Thyroid gland (tissue), 4 donors: ENCODE measurements at places on chromosomes 3 and 15.

DNA sequence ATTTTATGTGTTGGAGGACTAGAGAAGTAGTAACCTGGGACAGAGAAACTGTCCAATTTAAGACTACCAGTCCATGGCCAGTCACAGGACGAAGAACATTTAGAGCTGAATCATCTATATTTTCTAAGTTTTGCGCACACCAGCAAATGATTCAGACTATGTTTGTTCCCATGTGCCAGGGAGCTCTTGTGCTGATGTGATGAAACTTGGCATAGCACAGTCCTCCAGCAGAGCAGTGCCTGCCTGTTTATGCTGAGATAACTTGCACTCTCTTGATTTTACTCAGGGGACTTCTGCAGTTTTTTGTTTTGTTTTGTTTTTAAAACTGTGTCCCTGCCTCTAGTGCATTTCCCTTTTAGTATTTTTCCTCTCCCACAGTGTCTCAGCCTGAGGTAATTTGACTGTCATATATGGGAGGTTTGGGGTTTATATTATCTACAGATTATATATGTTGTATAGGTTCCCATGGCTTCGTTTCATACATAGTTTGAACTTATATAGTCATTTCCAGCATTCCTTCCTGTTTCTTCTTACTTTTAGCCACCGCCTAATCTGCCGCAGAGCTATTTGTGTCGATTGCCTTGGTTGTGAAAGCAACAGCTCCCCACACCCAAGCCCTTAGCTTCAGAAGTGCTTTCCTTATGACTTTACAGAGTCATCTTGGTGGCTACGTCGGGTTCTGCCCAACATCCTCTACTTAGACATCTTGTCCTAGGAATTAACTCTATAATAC lies 45.5 kb downstream of the PPM1L start:
- peak; percentile 62 for DNase-seq

DNA sequence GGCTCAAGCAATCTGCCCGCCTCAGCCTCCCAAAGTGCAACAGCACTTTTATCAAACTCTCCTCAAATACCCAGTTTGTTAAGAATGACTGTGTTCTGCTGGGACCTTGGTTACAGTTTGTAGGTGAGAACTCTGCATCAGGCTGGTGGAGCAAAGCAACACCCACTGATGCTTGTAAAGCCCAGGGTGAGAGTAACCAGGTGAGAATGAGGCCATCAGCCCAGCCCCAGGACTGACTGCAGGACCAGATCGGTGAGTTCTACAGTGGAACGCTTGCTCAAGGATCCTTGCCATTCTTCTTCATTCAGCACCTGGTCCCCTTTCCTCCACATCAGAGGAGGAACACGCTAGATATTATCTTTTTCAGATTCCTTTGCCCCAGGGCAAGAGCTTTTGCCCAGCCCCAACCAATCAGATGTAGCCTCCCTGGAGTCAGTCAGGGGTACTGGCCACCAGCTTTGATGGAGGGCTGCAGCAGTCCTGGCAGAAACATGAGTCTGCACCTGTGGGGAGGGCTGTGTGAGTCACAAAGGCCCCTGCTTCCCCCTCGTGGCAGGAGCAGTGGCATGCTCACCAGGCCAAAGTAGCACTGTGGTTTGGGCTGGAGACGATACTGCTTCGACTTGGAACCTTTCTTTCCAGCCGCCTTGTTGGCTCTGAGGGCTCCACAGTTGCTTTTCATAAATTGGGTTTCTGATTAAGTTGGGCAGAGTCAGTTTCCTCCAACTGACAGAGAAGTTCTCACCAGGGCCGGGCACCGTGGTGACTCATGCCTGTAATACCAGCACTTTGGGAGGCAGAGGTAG lies 3.5 kb upstream of the SHISA5 start:
- peak; percentile 71 for DNase-seq

DNA sequence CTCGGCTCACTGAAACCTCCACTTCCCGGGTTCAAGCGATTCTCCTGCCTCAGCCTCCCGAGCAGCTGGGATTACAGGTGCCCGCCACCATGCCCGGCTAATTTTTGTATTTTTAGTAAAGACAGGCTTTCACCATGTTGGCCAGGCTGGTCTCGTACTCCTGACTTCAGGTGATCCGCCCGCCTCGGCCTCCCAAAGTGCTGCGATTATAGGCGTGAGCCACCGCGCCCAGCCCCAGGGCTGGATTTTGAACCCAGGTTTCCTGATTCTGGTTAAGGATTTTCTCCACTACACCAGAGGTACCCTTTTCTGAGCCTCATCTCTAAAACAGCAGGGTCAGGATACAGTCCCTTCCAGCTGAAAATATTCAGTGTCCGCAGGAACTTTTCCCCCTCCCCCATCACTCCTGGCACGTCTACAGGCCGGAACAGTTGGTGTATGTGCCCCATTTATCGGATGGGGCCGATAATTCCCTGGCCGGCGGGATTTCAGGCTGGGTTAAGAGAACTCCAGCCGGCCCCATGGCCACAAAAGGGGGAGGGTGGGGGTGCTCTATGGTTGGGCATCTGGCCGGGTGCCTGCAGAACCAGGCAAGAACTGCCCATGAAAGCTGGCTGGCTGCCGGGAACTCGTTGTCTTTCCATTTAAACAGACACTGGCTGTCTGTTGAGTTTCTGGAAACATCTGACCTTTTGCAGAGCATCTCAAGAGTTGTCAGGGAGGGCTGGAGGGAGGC lies 26.8 kb upstream of the SEMA4B start:
- DNase-seq, result peak; percentile 100

GRCh38 chr3:42228796-42229195 lies 37.2 kb downstream of the CCK start:
- DNase-seq, result no peak

- peak; percentile 32 for DNase-seq
Measured at GRCh38 chr3:156010829-156011228, 109.5 kb upstream of the KCNAB1 start.

GRCh38 chr3:59879031-59879581 lies 829.3 kb upstream of the CFAP20DC start:
- DNase-seq, result no peak

DNA sequence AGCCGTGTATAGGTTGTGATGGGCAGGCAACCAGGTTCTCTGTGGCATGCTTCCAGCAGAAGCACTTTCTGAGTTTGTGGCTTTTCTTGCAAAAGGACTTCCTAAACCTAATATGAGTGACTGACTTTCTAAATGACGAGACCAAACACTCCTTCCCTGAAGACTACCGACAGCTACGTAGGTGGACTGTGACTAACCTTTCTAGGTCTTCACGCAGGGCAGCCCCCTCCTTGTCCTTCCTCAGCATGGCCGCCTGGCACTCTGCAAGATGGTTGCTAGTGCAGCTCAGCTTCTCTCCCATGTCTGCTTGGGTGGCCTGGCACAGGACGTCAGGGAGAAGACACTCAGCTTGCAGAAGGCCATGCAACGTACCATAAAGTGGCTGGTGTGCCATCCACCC lies 20.9 kb downstream of the CXCR6 start:
- no peak for DNase-seq

GRCh38 chr15:52018244-52018643 lies 775 bp upstream of the MAPK6 start:
- no peak for DNase-seq

- DNase-seq, result peak; percentile 30
Measured at GRCh38 chr3:97125902-97126499, 311.6 kb downstream of the EPHA6 start.

DNA sequence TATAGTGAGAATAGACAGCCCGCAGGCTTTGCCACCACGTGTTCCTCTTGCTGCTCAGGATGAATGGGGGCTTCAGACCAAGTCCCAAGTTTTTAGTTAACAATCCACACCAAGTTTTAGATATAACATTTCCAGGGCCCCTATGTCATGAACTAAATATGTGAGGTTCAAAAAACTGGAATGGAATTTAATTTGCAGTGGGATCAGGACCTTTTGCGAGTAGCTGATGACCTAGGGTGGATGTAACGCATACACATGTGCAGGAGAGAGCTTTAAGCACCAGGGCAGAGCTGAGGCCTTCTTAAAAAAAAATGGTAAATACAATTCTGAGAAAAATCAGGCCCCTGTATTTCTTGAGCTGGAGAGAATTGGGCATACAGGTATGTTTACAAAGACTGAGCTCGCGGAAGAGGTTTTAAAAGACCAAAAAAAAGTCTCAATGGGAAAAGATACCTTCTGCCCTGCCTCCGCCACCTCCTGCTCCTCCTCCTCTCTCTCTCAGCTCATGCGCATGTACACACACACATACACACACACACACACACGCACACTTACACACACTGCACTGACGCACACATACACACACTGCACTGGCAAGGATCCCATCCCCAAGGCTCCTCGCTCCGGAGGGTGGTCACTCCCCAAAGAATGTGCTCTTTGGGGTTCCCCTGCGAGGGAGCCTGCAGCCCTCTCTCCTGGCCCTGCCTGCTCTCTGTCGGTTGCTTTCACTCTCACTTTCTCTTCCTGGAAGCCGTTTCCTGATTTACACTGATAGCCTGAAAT lies 48.2 kb upstream of the IGF1R start:
- peak; percentile 50 for DNase-seq

DNA sequence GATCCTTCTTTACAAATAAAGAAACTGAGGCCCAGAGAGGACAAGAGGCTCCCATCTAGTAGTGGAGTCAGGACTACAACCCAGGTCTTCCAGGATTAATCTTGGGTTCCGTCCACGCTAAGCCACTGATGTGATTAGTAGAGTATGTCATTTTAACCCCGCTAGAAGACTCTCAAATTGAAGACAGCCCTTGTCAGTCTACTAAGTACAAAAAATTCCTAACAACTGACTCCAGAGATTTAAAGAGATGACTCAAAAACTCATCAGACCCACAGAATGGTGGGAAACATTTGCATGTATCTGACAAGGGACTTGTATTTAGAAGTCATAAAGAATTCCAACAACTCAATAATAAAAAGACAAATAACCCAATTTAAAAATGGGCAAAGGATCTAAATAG lies 145.3 kb downstream of the CNTN3 start:
- no peak for DNase-seq

DNA sequence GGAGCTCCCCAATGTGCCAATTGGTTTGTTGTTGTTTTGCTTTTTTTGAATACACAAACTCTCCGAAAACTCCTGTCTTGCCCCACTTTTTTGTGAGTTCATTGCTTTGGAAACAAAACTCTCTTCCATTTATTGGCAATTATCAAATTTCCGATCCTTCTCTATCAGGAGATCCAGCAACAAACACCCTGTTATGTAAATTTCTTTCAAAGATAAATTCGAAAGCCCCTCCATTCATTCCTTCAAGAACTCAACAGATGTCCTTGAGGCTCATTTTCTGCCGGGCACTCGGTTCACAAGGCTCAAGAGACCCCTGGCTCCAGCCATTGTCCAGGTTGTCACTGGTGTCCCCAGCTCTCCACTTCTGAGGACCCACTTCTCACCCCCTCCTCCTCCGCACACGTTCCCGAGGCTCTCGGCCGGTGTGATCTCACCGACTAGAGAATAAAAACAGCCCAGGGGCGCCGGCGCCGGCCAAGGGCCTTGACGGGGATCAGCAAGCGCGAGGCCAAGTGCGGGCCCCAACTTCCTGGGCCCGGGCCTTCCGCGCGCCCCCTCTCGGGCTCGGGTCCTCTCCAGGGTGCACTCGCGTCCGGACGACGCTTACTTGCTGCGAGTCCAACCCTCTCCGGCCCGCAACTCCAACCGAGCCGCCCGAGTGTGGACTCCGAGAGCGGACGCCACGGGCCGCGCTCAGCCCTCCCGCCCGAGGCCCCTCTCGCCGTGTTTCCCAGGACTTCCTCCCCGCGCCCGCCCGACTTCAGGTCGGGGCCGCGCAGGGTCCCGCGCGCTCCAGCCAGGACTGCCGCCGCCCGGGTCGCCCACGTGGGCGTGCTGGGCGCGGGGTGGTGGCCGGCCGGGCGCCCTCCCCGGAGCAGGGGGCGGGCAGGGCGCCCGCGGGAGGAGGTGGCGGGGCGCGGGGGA lies 533 bp upstream of the SMAD3 start:
- DNase-seq, result peak; percentile 84

DNA sequence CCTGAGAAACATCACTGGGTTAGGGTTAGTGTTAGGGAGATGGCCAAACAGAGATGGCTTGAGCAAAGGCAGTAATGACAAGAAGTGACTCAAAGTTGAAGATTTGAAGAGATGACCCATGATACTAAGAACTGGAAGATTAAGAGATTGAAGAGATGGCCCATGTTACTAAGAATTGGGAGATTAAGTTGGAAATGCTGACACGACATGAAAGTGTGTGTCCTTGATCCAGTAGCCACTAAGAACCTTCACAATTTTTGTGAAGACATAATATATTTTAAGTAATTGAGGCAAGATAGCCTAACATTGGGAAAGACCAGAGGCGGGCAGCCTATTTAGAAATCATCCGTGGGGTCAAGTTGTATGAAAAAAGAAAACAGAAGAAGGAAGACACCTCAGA lies 239.4 kb downstream of the ADAMTSL3 start:
- DNase-seq, result no peak
